Stimulated activated CD8-positive, alpha-beta memory T cell treated with anti-CD3 and anti-CD28 coated beads, Interleukin-7, amount 100 ng/mL, for 48 hours (primary cell): ENCODE measurements at places on chromosomes 5 and 9.

DNA sequence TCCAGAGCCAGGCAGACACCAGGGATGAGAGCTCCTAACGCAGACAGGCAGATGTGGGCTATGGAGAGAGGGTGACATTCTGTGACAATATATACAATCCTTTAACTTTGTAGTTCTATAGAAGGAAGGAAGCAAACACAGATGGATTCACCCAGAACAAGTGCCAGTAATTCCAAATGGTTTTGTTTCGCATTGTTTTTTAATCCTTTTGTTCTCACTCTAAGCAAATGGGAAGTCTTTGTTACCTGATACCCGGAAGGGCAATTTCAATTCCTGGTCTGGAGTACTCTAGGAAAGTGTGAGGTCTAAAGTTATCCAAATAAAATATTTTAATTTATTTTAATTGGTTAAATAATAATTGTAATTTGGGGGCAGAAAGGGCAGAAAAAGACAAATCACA lies 2.5 kb downstream of the FRMD3 start:
- no peak for DNase-seq

GRCh38 chr5:14263699-14264098 lies 120.6 kb downstream of the TRIO start:
- DNase-seq, result no peak

DNA sequence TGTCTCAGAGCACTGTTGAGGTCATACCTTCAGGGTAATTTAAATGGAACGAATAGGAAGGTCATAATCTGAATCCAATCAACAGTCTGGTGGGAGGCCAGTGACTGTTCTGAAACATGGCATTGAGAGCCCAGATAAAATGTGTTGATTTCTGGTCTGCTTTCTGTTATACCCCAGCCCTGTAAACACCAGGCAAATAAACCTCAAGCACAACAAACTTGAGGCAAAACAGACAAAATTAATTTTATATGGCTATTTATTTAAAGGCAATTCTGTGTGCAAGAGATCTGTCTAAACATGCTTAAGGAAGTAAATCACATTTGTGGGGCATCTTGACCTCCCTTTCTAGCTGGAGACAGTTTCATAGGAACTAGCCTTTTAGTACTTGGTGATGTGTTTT lies 140.9 kb upstream of the SPEF2 start:
- no peak for DNase-seq

DNA sequence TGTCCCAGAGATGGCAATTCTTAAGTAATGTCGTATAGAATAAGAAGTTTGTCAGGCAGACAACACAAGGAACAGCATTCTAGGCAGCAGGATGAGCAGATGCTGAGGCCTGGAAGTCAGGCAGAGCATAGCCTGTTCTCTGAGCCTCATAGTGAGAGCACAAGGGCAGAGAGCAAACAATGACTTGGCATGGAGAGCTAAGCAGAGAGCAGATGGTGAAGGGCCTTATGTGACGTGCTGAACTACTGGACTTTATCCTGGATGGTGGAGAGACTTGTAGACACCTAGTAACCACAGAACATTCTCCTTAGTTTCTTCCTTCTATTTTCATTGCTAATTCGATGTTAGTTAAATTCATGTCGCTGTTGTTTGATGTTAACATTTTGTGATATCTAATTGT lies 60.1 kb downstream of the KCTD16 start:
- DNase-seq, result no peak

- DNase-seq, result no peak
Measured at GRCh38 chr9:137078701-137079400, 1.5 kb downstream of the UAP1L1 start.

DNA sequence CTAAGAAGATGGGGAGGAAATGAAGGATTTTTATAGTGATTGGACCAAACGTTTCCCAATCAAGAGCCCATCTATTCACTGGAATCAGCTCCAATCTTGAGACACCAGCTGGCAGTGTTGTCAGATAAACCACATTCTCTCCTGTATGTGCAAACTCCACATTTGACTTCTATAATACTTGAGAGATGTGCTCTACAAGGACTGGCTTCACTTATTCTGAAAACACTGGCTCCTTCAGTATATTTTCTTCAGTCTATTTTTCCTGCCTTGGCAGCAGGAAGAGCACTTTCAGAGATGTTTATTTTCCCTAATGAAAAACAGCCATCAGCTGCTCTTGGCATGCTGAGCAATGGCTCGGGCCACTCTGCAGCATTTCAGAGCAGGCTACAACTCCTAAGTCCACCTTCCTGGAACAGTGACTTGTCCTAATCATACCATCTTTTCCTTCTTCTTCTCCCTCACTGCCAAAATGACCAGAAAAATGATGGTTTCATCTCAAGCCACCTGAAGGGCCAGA lies 96.9 kb upstream of the FSTL4 start:
- DNase-seq, result no peak

GRCh38 chr5:16568875-16569580 lies 47.8 kb downstream of the RETREG1 start:
- DNase-seq, result no peak

- DNase-seq, result no peak
Measured at GRCh38 chr9:90981726-90982125, 180.1 kb downstream of the SYK start.

DNA sequence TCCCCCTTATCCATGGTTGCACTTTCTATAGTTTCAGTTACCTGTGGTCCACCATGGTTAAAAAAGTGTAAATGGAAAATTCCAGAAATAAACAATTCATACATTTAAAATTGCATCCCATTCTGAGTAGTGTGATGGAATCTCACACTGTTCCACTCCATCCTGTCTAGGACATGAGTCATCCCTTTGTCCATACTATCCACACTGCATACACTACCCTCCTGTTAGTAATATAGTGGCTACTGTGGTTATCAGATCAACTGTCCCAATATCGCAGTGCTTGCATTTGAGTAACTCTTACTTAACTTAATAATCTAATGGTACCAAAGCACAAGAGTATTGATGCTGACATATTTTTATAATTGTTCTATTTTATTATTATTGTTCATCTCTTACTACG lies 100.7 kb downstream of the RAB3C start:
- DNase-seq, result no peak

DNA sequence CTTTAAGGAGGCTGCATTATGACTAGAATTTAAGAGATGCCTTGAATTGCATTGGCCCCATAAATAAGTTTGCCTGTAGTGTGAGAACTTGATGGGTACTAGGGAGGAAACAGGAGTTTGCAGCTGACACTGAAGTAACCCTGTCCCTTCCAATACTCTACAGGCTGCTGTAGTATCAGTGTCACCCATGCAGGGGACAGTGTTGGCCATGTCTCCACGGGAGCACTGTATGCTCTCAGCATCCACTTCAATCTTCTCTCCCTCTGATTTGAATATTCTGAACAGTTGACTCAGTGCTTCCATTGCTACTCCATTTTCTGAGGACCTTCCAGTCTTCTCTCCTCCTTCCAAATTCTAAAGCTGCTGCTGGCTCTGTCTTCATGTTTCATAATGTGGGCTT lies 11.4 kb upstream of the IFNA14 start:
- no peak for DNase-seq

- DNase-seq, result no peak
Measured at GRCh38 chr5:149264439-149265067, 7.1 kb upstream of the AFAP1L1 start.

DNA sequence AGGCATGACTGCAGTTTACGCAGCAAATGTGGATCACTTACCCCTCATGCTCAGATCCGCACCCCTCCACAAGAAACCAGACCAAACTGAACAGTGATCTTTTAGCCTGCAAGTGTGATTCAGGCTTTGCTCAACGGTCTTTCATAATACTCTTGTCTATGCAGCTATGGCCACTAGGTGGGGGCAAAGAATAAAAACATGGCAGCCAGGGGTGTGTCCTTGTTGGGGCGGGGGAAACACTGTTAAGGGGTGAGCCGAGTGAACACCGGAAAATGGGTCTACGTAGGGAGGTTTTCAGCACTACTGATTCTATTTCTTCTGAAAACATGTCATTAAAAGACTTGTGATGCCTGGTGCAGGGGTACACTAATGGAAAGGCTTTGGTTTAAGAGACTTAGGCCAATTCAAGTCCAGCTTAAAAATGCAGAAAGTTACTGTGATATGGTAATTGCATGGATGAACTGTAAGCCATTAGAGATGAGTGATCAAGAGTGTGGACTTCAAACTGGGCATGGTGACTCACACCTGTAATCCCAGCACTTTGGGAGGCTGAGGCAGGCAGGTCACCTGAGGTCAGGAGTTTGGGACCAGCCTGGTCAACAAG lies 49.9 kb upstream of the GPR151 start:
- DNase-seq, result peak; percentile 10

GRCh38 chr5:144173766-144174165 lies 3.1 kb downstream of the KCTD16 start:
- no peak for DNase-seq

- no peak for DNase-seq
Measured at GRCh38 chr5:177473443-177474001, at the start of gene DBN1. Gene DBN1 (minus strand): TSS chr5:177473634. CDS start chr5:177473521, 113 bp downstream.

GRCh38 chr9:127919253-127919815 lies 2.5 kb upstream of the ST6GALNAC4 start:
- no peak for DNase-seq

DNA sequence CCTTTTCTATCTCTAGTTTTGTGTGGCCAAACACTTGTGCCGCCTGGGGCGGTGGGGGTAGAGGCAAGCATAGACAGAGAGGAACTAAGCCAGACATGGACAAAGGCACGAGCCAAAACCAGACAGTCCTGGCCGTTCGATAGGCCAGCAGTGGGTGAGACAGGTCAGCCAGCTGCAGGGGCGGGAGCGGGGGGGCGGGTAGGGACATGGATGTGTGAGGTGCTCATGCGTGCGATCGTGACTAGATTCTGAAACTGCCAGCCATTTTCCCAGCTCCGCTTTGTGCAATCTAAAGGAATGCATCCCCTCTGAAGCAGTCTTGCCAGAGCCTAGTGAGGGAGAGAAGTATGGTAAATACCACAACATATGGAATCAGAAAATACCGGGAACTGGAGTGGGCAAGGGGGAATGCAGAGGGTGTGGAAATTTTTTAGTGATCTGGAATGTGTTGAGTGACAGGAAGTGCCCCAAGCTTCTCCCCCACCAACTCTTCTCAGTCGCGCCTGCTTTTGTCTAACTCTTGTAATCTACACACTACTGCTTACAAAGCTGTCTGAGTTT lies 111.9 kb downstream of the NR6A1 start:
- peak; percentile 5 for DNase-seq

- no peak for DNase-seq
Measured at GRCh38 chr5:167639766-167640165, 651.7 kb upstream of the WWC1 start.

DNA sequence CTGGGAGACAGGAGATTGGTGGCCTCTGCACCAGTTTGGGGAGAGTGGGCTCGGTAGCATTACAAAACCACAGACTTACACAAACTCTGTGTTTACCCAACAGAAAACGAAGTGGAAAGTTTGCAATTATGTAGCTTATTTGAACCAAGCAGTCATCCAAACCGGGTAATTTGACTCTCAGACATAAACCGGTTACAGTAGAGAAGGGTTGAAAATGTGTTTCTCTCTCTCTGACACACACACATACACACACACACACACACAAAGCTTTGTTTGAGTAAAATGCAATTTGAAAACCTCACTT lies 97.1 kb upstream of the ZNF608 start:
- no peak for DNase-seq

DNA sequence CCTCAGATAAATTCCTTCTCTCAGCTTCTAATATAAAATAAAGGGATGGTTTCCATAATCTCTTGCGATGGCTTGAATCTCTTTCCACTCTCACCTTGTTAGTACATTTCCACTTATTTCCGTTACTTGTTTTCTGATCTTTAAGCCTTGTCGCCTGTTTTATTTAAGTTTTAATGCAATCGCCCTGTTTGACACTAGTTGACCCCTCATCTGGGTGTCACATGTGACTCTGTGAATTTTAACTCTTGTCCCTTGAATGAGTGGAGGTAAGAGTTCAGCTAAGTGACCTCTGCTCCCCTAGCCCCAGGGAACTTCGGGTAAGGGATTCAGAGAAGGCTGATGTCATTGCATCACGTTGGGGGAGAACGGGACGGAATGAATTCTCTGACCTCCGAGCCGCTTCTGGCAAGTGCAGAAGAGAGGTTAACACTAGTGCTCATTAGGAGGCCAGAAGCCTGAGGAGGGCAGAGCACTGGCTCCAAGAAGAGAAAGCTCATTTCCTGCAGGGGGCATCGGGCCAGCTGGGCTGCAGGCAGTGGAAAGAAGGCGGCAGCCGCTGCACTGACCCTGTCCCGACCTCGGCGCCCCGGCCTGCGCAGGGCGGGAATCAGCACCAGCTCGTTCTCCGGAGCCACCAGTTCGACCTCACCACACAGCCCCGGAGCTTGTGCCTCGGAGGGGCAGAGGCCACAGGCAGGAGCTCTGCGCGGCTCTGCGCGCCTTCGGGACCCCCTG lies 569 bp downstream of the HINT2 start:
- peak; percentile 23 for DNase-seq

DNA sequence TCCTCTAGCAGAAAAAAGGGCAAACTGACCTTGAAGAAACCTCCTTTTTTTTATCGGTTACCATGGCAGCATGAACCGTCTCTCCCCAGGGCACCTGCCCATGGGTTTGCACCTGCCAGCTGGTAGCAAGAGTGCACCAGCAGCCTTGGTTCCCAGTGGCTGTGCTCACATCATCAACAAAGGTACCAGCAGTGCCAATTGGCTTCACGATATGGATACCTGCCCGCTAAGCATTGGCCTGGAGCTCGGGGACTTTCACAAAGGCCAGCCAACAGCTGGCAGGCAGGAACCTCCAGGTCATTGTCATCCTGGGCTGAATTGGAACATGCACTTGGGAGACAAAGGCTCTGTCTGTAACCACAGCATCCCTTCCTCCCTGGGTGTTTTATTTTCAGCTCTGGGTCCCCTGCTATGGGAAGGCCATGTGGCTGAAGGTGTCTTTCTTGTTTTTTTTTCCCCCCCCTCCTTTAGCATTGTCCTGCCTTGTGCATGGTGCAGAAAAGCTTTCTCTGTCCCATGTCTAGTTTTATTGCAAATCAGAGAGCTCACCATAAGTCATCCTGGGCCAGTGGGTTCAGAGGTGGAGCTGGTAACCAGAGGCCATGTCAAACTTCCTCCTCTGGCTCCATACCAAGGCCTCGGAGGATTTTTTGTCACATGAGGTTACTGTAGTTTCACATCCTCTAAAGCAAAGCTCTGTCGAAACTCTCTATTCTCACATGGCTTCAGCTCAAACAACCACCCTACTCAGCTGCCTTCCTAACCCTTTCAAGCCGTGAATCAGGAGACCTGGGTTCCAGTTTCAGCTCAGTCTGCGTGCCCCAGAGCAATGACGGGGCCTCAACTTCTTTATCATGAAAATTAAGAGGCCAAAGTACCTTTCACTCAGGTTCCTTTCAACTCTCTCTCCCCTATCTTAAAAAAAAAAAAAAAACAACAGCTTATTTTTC lies 145.5 kb upstream of the MAP3K1 start:
- peak; percentile 14 for DNase-seq
